ENCODE measurements at places on chromosomes 4 and X.

DNA sequence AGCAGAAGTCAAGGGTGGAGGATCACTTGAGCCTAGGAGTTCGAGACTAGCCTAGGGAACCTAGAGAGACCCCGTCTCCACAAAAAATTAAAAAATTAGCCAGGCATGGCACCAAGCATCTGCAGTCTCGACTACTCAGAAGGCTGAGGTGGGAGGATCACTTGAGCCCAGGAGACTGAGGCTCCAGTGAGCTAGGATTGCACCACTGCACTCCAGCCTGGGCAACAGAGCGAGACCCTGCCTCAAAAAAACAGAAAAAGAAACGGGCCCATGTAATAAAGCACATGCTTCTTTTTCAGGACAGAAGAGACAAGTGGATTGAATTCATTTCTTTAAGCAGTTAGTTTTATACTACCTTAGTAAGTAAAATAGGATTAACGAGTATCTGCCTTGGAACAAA is 42.0 kb downstream of the ELOVL6 start:
- DNase-seq, result no peak

DNA sequence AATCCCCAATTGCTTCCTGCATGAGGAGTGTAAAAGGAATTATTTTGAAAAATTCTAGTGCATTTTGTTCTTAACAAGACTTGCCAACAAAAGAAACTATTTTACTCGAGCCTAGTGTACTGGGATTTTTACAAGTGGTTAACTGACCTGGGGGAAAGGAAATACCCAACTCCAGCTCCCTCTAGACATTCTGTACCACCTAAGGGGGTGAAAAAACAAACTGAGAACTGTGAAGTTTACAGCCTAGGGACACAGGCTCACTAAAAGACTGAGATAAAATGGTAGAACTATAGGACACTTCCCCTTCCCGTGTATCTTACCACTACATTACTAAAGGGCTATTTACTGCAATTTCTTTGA is 2.6 kb upstream of the ADH5 start:
- no peak for DNase-seq

GRCh38 chrX:72040506-72040905 is 91.2 kb downstream of the RTL5 start:
- DNase-seq, result no peak

- no peak for DNase-seq
These were observed 225.2 kb downstream of the MID1 start for GRCh38 chrX:10395179-10395578.

DNA sequence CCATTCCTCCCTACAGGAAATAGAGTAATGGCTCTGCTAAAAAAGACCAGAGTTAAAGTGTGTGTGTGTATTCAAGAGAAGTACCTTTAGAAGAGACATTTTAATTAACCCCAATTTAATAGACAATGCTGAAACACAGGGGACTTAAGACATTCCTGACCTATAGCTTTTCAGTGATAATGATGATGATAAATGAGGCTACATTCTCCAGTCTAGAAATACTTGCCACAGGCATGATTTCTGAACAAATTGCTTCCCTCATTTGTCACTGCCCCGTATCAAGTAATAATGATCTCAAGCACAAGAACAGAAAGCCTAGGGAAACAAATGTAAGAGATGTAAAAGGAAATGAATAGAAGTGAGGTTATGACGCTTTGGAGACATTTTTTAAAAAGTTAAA is 117.1 kb downstream of the UNC5C start:
- no peak for DNase-seq

DNA sequence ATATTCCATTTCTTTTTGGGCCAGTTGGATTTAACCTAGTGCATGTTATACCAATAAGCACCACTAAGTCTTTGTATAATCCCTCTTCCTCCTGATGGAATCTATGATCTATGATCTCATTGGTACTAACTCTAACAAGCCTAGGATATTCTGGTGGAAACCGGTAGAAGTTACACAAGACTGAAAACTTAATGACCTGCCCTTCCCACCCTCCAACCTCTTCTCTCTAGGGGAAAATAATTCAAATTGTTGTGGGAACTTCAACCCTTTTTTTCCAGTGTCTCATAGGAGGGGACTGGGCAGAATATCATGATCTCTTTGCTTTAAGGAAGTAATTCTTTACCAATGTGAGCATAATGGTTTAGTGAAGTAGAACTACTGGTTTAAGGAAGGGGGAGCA is 289.5 kb upstream of the BOD1L1 start:
- no peak for DNase-seq
